ENCODE measurements at places on chromosomes 2 and 18.

- no peak for DNase-seq
These were observed 96.6 kb downstream of the PIEZO2 start for GRCh38 chr18:11052800-11053199.

DNA sequence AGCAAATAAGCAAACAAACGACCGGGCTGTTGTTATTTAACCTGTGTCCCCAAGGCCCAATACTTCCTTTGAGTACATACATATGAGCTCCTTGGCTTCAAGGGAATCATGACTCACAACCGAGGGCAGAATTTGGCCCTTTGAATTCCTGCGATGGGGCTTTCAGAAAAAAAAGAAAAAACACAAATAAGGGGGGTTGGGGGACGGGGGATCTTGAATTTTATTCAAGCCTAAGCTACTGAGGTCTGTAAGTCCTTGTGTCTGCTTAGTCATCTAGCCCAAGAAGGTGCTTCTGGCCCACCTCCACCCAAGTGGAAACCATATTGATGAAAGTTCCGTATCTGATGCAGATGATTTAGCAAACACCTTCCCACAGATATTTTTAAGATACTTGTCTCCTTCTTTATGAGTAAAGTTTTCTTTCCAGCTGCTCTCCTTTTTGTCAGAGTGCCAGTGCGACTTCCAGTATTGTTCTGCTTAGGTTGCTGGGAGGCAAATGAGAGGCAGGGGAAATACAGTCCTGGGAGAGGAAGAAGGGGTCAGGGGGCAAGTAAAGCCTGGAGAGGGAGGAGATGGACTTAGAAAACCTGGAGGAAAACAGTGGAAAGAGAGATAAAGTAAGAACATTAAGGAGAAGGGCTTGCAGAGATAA, 169.6 kb downstream of the ZEB2 start:
- DNase-seq, result peak; percentile 52

DNA sequence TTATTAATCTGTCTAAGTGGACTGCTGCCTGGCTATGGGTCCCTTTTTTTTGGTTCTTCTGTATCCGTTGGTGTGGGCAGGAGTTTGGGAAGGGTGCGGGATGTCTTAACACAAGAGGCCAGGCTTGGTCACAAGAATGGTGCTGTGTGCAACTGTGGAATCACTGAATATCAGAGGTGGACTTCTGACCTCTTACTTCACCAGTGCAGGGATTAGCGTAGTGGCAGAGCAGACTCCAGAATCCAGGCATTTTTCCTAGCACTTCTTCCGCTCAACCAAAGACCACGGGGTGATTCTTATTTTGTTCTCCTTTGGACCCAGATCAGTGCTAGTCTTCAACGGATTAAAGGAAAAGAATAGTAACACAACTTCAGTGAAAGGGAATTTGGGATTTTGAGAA, 254.3 kb upstream of the TNP1 start:
- no peak for DNase-seq

DNA sequence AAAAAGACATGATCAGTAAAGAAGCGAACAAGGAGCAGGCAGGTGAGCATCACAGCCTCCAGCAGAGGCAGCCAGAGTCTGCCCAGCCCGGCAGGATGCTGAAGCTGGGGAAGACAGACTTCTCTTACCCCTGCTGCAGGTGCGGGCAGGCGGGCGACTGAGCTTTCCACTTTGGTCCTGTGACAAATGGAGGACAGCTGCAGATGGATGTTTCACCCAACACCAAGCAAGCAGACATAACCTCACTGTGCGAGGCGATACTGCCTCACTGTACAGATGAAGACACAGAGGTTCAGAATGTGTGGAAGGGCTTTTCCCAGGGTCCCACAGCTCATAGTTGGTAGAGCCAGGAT, 251.0 kb downstream of the AFF3 start:
- DNase-seq, result no peak

DNA sequence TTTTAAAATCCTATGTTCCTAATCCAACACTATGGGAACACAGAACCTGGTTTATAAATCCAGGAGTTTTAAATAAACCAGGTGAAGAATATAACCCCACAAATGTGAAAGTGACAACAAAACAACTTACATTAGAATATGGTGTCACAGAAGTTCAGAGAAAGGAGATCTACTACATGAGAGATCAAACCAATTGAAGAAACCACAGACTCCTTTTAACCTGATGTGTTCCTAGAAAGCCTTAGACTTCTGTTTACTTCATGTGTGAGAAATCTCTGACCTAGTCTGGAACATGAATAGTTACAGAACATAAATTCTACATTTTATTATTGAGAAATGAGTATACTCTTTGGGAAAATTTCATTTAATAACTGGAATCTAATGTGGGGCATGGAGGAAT, 165.3 kb downstream of the FTCDNL1 start:
- DNase-seq, result no peak

GRCh38 chr18:62875323-62875722, 160.0 kb downstream of the PHLPP1 start:
- DNase-seq, result no peak

DNA sequence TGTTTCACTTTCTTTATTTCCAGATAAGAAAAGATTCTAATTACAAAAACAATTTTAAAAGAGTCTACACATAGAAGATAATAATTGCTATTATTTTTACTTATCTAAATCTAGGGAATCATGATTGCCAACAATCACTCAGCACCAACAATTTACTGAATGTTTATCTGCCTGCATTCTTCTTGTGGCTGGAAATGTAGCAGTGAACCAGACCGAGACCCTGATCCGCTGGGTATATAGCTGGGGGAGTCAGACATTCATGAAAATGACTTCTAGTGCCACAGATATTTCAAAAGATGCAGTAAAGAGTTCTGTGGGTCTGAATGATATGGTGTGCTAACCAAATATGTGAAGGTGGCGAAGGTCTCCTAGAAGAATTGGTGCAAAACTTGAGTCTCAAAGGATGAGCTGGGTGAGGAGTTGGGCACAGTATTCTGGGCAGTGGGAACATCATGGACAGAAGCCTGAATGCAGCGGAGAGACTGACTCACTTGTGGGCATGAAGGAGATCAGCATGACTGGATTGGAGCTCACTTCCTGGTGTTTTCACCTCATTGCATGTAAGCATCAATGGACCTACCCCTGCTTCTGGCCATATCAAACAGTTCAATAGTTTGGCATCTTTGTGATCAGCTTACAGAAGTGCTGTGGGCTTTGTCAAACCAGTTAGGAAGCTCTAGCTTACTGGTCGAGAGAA, 26.1 kb upstream of the FN1 start:
- DNase-seq, result peak; percentile 48

- DNase-seq, result no peak
These were observed 3.2 kb downstream of the TEKT4 start for GRCh38 chr2:94874277-94874997.

DNA sequence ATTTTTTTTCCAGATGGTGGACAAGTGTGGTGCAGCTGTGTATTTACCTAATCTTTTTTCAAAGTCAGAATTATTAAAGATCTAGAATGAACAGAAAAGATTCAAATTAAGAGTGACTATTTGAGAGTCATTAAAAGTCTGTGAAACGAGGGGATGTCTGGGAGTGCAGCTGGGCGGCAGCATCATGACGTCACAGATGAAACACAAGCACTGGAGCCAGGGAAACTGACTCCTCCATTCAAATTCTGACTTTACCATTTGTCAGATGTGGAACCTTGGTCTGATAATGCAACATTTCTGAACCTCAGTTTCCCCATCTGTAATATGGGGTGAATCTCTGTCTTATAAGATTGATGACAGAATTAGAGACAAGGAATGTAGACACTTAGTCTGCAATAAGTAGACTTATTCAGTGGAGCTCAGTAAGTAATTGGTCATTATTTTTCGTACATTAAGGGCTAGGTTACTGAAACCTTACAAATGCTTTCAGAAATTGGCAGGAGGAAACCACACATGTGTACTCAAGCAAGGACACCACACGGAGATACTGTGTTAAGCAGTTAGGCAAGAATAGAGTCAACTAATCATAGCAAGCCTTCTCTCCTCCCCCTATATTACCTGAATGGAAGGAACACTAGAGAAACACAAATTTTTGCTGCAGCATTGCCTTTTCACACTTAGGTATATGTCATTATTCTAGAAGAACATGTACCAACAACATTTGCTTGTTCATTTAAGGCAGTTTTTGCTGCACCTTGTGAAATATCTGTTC, 27.8 kb upstream of the CXXC1 start:
- DNase-seq, result no peak
